ENCODE measurements at places on chromosomes 1 and 21.

DNA sequence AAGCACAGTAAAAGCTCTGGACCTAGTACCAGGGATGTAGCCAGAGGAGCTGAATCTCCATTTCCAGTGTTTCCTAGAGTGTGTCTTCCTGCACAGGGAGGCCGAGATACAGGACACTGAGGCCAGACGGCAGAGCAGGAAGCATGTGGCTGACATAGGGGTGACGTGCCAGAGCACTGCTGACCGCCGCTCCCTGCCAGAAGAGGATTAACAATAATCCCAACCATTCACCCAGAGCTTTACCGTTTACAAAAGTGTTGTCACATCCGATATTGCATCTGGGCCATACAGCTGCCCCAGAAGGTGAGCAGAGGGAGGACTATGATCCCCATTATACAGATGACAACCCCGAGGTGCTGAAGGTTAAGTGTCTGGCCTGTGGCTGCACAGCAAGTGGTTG, 5.8 kb upstream of the CLDN19 start:
- no peak for DNase-seq

DNA sequence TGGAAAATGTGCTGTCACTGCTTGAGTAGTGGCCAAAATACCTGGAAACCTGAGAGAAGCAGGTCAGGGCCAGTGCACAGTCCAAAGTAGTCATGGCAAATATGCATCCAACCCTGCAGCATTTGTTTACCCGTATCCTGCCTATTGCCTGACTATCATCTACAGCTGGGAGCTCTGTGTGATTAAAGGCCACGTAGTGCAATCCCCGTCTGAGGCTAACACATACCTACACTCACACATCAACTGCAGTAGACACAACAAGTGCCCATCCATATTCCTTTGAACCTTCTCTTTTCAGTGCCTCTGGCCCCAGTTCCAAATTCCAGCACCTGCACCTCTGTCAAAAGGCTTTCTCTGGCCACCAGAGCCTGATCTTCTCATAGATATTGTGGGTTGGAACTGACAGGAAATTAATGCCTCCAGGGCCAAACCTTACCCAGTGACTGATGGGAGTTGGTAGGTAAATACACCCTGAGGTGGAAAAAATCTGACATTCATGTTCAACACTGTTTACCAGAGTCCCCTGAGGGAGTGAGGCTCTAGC, 383.0 kb downstream of the SETD4 start:
- no peak for DNase-seq

- DNase-seq, result peak; percentile 37
These were observed 13.2 kb downstream of the ODF2L start for GRCh38 chr1:86382878-86383277.

- DNase-seq, result peak; percentile 55
These were observed 379 bp downstream of the PPCS start for GRCh38 chr1:42456754-42457089.

- no peak for DNase-seq
These were observed 2.8 kb downstream of the RGS8 start for GRCh38 chr1:182681568-182681912.

DNA sequence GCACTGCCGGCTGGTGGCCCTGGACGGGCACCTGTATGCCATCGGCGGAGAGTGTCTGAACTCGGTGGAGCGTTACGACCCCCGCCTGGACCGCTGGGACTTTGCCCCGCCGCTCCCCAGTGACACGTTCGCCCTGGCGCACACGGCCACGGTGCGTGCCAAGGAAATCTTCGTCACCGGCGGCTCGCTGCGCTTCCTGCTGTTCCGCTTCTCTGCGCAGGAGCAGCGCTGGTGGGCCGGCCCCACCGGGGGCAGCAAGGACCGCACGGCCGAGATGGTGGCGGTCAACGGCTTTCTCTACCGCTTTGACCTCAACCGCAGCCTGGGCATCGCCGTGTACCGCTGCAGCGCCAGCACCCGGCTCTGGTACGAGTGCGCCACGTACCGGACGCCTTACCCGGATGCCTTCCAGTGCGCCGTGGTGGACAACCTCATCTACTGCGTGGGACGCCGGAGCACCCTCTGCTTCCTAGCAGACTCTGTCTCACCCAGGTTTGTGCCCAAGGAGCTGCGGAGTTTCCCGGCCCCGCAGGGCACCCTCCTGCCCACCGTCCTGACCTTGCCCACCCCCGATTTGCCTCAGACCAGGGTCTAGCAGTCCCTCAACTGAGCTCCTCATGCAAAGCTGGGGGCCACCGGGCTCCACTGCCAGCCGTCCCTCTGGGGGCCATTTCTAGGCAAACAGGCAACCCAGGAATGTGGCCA, 2.1 kb downstream of the KLHDC7A start:
- DNase-seq, result no peak

GRCh38 chr1:86084998-86085397, 71.6 kb downstream of the COL24A1 start:
- DNase-seq, result no peak

DNA sequence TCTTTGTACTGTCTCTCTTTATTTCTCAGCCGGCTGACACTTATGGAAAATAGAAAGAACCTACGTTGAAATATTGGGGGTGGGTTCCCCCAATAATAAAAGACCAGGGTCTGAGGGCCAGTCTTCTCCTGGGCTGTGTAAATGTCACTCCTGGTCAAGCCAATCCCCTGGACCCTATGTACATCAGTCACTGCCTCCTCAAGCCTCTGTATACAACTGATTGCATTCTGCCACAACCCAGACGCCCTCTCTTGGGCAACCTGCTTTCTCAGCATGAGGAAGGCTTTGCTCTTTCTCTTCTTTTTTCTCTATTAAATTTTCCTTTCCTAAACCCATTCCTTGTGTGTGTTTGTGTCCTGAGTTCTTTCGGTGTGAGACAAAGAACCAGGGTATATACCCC, 84.1 kb upstream of the SERBP1 start:
- DNase-seq, result no peak

GRCh38 chr1:110012100-110012780, 22.2 kb upstream of the STRIP1 start:
- no peak for DNase-seq

DNA sequence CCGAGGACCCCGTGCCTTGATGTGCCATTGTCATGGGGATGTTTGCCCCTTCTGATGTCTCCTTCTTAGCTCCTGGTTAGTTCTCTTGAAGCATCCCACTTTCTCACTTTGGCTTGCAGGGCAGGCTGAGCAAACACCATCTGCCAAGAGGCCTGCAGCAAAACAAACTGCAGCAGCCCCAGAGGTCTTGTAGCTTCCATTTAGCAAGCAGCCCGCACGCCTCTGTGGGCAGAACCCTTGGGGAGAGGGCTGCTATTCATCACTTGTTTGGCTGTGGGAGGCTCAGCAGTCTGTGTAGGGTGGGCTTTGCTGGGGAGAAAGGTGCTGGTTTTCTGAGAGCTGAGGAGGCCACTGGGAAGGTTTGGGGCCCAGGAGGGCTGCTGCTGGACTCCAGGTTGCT, 56.7 kb downstream of the KCNC4 start:
- no peak for DNase-seq

- DNase-seq, result peak; percentile 31
These were observed 352 bp downstream of the KCNK1 start for GRCh38 chr1:233614173-233614742.

- peak; percentile 39 for DNase-seq
These were observed 27.3 kb downstream of the F11R start for GRCh38 chr1:160993544-160994193.

GRCh38 chr21:44752671-44753235, 41.4 kb upstream of the TSPEAR start:
- DNase-seq, result peak; percentile 50

GRCh38 chr1:17544776-17545350, 5.4 kb downstream of the ARHGEF10L start:
- DNase-seq, result no peak

DNA sequence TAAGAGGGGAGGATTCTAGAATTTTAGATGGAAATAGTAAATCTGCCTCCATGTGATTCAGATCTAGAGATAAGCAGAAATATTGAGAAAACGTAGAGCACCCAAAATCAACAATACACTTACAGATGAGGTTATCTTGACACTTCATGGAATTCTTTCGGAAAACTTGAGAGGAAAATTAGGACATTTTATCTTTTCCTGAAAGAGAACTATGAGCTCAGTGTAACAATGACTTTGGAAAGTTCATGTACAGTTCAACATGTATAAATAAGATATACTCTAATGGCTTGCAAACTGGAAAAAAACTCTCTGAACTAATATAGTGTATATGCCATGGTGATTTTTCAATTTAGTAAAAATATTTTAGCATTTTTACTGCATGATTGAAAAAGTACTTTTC, 338.1 kb upstream of the NEGR1 start:
- DNase-seq, result no peak

DNA sequence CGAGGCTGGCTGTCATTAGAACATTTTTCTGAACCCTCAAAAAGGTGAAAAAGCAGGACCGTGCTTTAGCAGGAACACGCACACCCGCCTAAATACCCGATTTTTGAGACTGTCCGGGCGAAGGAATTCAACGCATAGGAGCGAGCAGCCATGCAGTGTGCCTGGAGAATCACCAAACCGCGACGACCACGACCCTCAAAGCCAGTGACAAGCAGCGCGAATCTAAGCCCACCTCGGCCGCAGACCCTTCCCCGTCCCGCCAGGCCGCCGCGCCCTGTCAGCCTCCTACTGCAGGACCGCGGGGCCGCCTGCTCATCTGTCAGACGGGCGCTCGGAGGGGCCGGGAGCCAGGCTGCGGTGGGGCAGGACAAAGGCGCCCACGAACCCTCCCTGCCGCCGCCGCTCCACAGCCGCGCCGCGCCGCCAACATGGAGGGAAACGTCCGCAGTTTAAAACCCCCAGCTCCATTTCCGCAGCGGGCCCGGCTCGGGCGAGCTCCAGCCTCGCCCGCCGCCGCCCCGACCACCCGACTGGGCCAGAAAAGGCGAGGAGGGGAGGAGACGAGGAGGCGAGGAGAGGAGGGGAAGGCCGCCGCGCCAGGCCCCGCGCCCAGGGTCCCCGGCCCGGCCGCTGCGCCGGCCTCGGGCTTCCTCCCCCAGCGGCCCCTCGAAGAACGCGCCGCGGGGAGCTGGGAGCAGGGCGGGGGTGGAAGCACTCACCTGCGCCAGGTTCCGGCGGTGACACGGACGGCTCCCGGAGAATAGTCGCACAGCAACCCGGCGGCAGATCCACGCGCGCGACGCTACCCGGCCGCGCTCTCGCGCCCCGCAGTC, at the start of gene LBR:
Gene LBR (minus strand): TSS at position 804 of the 833 bp plus-strand sequence. CDS start 3,963 bp downstream, outside the sequence.
- DNase-seq, result no peak

DNA sequence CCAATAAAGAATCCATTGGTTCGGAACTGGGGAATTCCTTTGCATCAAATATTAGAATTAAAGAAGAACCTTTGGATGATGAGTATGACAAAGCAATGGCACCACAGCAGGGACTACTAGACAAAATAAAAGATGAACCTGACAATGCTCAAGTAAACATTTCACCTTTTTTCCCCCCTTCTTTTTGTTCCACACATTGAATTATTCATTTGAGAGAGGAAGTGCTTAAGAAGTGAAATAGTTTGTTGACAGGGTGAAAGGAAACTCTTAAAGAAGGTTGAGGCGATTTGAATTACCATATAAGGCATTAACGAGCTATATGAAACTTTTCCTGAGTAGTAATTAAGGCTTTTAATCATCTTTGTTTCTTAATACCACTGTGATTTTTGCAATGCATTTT, 93.1 kb downstream of the ZMYM4 start:
- DNase-seq, result no peak

DNA sequence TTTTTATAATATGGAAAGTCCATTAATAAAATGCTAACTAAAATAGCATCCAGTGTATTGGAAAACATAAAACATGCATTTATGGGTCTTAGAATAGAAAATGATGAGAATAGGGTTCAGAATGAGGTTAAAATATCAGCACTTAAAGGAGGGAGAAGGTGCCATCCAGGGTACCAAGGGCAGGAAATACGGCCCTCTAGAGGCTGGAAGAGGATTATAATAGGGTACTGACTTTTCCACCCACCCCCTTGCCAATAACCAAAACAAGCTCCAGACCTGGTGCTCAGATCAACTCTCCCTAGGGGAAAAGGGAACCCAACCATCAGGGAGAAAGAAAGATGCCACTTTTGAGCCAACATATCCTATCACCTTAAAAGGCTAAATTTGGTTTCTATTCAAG, 26.7 kb downstream of the ASTN1 start:
- no peak for DNase-seq

Measured in renal cortical epithelial cell (primary cell).